ENCODE measurements at places on chromosomes 5 and 9.

- DNase-seq, result no peak
Measured at GRCh38 chr5:178533136-178533535, 57.1 kb downstream of the COL23A1 start.

- DNase-seq, result no peak
Measured at GRCh38 chr9:123314617-123315016, 41.4 kb upstream of the CRB2 start.

DNA sequence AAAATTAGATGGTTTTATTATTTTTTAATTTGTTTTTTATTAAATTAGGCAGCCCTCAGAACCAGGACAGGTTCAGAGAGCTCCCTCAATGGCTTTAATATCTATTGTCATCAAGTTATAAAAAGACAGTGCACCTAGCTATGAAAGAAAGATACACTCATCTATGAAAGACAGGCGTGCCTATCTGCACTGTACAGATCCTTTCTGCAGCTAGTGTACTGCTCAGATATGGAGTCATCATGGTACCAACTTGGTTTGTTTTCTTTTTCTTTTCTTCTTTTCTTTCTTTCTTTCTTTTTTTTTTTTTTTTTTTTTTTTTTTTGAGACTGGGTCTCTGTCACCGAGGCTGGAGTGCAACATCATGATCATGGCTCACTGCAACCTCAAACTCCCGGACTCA lies 54.8 kb upstream of the GPBP1 start:
- no peak for DNase-seq

- no peak for DNase-seq
Measured at GRCh38 chr9:91162311-91162710, 199.4 kb downstream of the AUH start.

DNA sequence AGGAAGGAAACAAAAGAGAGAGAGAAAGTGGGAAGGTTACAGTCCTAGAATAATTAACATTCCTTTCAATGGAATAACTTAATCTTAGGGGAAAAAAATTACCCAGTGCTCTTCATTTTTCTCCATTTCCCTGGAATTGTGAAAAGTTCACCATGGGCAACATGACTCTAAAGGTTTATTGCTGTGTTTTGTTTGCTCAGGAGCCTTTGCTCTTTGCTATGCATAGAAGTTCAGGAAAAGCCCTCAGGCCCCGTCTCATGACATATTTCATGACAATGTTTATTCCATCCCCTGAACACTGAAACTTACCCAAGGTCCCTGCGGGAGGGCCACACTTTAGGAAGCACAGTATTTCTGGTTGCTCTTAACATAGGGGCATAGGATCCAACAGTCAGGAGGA lies 9.8 kb upstream of the CTSL start:
- no peak for DNase-seq

All from activated CD4-positive, alpha-beta T cell treated with anti-CD3 and anti-CD28 coated beads, Interleukin-2, amount 10 ng/mL, durations not matched to agents 7 days and 5 days (primary cell).